Activated gamma-delta T cell treated with Interleukin-2 at 50 U/mL for 16 hours (primary cell): ENCODE measurements at places on chromosomes 3 and 15.
A peak's percentile ranks its signal among the peaks of the same experiment; 100 is the strongest.

- DNase-seq = no peak
Observed at GRCh38 chr3:33124638-33125037, 10.8 kb downstream of the CRTAP start.

GRCh38 chr3:61650276-61650675 lies 88.9 kb downstream of the PTPRG start:
- no peak for DNase-seq

DNA sequence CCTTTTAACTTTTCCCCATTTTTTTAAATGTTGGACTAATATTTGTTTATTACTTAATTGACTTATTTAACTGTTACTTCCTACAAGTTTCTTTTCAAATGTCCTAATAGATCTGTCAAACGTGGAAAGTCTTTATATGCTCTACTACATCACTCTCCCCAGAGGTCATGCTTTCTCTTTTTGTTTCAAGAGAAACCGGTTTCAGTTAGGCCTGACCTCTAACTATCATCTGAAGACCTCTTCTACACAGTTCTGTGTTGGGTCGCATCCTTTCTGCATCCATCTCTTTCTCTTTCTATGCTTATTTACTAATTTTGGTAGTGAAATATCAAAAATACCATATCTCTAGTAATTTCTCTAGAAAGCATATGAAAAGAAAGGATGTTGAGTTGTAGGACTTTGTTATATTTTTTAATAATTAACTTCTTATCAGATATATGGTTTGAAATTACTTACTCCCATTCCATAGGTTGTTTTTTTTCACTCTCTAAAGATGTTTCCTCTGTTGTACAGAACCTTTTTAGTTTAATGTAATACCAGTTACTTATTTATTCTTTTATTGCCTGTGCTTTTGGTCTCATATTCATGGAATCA lies 781.2 kb upstream of the ARPP21 start:
- no peak for DNase-seq

GRCh38 chr15:73353734-73354133 lies 15.0 kb downstream of the HCN4 start:
- DNase-seq = no peak

DNA sequence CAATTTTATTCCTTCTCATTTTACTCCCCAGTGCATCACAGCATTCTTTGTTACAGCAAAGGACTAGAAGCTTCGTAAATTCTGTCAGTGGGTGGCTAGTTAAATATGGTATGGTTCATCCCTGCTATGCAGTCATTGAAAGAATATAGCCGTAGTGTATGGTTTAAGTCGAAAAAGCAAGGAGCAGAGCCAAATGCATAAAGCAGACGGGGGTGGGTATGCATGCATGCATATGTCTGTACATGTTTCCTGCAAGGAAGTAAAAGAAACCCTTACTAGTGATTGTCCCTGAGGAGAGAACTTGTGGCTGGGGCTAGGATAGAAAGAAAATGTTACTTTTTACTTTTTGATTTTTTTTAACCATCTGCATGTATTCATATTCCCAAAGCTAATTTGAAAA lies 19.9 kb downstream of the RBP2 start:
- no peak for DNase-seq

GRCh38 chr3:146037697-146038096 lies 123.3 kb downstream of the PLOD2 start:
- no peak for DNase-seq

DNA sequence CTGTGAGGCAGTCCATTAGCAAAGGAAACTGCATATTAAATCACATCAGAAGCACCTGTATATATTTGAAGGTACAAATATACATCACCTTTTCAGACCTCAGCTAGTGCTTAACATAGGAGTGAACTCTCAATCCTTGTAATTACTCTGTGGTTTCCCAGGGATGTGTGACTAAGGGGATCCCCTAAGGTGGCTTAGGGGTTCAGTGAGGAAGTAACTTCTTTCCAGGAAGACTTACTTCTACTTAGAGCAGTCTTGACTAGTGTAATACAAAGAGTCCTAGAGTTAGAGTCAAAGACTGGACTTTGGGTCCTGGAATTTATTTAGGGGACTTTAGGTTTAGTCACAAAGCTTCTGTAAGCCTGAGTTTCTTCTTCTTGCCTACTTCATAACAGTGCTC lies 8.7 kb upstream of the SUMF1 start:
- no peak for DNase-seq

DNA sequence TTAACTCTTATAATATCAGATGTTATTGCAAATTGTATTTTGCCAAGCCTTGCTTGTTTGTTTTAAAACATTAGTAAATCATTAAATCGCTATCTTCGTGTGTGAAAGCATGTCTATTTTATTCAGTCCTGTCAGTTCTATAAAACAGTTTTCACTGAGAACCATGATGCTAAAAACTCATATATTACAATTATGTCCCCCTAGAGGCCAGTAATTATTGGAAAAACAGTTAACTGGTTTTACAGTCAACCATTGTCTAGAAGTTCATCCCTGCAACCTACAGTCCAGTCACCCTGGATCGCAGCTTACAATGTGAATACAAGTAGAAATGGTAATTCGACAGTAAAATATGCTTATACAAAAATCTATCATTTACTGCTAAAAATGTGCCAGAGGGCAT lies 311.5 kb upstream of the ROBO2 start:
- no peak for DNase-seq

DNA sequence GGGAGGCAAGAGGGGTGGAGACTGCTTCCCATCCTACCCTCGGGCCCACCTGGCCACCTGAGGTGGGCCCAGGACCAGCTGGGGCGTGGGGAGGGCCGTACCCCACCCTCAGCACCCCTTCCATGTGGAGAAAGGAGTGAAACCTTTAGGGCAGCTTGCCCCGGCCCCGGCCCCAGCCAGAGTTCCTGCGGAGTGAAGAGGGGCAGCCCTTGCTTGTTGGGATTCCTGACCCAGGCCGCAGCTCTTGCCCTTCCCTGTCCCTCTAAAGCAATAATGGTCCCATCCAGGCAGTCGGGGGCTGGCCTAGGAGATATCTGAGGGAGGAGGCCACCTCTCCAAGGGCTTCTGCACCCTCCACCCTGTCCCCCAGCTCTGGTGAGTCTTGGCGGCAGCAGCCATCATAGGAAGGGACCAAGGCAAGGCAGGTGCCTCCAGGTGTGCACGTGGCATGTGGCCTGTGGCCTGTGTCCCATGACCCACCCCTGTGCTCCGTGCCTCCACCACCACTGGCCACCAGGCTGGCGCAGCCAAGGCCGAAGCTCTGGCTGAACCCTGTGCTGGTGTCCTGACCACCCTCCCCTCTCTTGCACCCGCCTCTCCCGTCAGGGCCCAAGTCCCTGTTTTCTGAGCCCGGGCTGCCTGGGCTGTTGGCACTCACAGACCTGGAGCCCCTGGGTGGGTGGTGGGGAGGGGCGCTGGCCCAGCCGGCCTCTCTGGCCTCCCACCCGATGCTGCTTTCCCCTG lies 2.2 kb upstream of the FES start:
- no peak for DNase-seq

DNA sequence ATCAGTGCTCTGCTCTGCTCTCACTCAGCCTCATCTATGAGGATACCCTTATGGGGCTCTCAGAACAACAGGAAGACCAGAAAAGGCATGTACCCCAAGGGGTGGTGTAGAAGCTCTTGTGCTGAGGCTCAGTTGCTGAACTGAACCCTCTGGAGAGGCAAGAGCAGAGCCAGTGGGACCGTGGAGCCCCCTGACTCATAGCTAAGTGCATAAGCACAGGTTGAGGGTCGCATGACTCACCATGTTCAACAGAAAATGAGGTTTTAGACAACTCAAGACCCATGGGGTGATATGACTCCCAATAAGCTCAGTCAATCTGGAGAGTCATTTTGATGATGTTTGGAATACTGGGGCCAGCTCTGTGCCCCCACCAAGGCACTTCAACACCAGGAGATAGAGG lies 37.3 kb downstream of the CRYGS start:
- DNase-seq = no peak

DNA sequence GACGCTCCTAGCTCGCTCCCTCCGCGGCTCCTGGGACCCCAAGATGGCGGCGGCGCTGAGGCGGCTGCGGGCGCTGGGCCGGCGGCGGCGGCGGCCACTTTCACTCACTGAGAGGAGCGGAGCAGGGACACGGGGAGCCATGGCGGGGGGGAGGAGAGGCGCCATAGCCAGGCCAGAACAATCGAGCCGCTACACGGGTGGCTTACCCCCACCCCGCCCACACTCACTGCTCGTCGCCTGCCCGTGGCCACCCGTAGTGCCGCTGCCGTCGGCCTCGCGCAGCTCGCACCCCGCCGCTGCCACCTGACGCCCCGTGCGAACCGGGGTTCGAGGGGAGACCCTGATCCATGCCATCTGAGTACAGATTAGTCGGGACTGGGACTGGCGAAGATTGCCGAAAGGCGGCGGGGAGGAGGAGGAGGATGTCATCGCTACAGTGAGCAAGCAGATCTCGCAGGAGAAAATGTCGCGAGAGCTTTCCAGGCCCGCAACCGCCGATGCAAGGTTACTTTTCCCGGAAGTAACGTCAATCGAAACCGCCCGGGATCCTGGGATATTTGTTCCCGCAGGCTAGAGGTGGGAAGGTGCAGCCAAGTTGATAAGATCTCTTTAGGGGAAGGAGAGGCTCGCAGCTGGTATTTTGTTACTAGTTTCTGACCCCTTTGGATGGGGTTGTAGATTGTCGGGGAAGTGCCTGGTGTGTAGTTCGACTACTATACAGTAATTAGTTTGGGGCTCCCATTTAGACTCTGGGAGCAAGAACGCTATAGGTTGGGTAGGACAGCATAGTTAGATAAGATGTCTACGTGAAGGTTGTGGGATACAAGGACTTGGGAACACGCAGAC lies at the start of gene INO80:
Gene INO80 (minus strand): TSS at position 165 of the 846 bp plus-strand sequence. CDS start 19,970 bp downstream, outside the sequence.
- peak; percentile 97 for DNase-seq
